ENCODE measurements at places on chromosomes 11 and 22. TPM values are rescaled to one million over a fixed set of nuclear protein-coding genes. Genes with fewer than 3 reads are reported as not detected.

CCDC87 gene
- 0.67 TPM for total RNA-seq

DNA sequence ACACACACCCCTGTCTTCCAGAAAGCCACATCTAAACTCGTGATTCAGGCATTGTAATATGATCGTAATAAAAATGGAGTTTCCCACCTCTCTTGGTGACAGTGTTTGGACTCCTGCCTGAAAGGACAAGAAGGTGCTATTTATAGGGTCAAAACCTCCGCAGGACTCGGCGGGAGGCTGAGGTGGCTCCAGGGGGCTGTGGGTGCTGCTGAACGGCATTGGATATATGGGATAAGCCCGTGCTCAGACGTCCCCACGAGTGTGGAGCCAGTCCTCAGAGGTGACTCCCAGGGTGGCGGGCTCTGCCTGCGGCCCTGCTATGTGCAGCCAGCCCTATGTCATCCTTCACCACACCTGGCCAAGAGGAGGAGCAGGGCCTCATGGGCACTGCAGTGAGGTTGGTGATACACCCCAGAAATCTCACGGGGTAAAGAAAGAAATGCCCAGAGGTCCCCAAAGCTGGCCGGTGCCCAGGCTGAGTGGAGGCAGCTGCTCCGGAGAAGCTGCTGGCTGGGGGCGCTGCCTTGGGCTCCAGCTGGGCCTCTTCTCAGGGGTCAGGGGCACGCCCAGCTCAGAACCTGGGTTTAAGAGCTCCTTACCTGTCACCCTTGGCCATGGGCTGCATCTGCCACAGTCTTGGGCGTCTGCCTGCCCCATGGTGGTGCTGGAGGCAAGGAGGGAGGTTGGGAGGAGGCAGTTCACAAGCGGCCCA lies 5.1 kb upstream of the OSBPL5 start:
- peak; percentile 36 for DNase-seq

- no peak for DNase-seq
Measured at GRCh38 chr22:40081662-40082061, 86.9 kb downstream of the FAM83F start.

GRCh38 chr11:103730131-103730940 lies 306.1 kb upstream of the DDI1 start:
- DNase-seq, result no peak

DNA sequence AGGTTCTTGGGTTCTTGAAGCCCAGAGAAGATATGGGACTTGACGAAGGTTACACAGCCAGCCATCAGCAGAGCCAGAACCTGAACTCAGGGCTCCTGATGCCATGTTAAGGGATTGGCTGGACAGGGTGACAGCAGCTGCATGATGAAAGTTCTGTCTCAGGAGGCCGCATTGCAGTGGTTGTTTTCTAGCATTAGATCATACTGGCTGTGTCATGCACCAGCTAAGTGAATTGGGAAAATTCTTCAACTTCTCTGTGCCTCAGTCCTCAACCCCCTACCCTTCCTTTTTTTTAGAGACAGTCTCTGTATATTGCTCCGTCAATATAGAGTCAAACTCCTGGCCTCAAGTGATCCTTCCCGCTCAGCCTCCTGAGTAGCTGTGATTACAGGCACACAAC lies 5.4 kb upstream of the LTBP3 start:
- no peak for DNase-seq

SLC3A2 gene
- total RNA-seq, result 249 TPM

SYT8 gene
- 2.7 TPM for total RNA-seq

GRCh38 chr22:44410451-44410991 lies 87.5 kb downstream of the RTL6 start:
- no peak for DNase-seq

GRCh38 chr11:45147891-45148675 lies 1.6 kb downstream of the PRDM11 start:
- no peak for DNase-seq

- no peak for DNase-seq
Measured at GRCh38 chr11:35275786-35276170, 136.8 kb downstream of the CD44 start.

DNA sequence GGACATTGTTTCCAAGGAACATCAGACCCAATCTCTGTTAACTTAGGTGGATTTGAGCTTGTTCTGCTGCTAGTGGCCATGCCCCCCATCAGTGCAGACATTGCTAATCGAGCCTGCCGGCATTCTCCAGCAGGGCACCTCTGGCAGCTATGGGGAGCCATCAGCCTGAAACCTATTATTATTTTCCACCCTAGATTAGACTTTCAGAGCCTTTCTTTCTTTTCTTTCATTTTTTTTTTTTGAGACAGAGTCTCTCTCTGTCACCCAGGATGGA lies 4.9 kb downstream of the CACNA1I start:
- no peak for DNase-seq

DNA sequence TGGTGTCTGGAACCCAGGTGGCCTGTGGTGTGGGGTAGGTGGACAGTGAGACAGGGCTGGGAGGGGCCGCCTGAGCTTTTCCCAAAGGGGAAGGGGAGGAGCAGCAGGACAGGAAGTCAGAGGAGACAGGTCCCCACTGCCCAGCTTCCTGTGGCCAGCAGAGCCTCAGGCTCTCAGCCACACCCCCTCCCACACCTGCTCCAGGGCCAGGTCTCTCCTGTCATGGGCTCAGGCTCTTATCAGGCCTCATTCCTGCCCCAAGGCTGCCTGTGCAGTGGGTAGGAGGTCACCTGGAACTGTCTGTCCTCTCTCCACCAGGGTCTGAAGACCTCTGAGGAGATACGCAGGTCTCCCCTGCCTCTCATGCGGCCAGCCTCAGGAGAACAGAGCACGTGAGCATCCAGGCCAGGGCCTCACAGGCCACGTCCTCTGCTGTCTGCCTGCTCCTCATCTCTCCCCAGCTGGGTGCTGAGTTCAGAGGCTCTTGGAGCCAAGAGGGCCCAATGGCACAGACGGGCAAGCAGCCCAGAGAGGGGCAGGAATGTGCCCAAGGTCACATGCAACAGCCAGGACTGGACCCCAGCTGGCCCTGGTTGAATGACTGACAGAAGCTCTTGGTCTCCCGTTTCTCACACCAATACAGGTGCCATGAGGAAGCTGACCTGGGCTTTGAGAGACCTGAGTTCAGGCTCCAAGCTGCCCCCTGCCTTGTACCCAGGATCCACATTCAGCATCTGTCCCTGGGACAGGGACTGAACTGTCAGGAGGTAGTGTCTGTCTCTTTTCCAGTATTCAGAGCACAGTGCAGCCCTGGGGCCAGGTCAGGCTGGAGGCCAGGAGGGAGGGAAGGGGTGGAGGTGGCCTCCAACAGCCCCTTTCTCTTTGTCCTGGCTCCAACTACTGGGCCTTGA lies 16.7 kb downstream of the STARD10 start:
- DNase-seq, result no peak

- DNase-seq, result no peak
Measured at GRCh38 chr11:23540101-23540561, 679.9 kb upstream of the CCDC179 start.

DNA sequence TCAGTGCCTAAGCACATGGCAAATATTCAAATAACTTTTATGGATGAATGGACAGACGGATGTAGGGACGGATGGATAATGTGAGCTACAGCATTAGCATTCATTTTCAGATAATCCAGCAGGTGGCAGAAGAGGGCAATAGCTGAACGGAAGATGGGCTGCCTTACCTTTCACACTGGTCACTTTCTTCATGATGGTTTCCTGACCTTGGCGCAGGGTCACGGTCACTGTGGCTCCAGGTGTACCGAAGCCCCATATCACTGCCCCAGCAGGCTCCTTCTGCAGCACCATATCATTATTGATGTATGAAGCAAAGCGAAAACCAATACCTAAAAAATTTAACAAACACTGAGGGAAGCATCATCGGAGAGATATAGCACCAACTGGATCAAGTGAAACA lies 4.3 kb downstream of the SIAE start:
- DNase-seq, result peak; percentile 68

- no peak for DNase-seq
Measured at GRCh38 chr22:43118024-43118849, 7.7 kb downstream of the BIK start.

UBQLN3 gene
- 1.4 TPM for total RNA-seq

C11orf52 gene
- 16.0 TPM for total RNA-seq

OR10G4 gene
- total RNA-seq, result not detected

- DNase-seq, result peak; percentile 100
Measured at GRCh38 chr22:32622004-32622743, 147.6 kb downstream of the FBXO7 start.
